NCI-H2081 treated with DMSO at 0.1 percent for 48 hours (cell line): ENCODE measurements at places on chromosomes 7 and 10.

- DNase-seq: no peak
Observed at GRCh38 chr7:20543500-20543899, 72.0 kb upstream of the ABCB5 start.

- no peak for DNase-seq
Observed at GRCh38 chr10:5817322-5818047, 4.3 kb upstream of the GDI2 start.

DNA sequence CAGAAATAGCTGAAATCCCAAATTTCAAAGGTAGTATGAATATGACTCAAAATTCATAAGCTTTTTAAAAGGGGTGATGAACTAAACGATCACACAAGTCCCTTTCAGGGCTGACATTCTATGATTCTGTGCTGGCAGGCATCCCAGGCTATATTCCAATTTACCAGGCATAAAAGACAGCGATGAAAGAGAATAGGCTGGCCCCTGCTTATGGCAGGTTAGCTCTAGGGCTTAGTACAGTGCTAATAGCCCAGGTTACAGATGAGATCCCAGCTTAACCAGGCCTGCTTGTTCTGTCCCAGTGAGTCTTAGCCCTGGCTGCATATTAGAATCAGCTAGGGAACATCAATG is 56.4 kb downstream of the CDHR3 start:
- no peak for DNase-seq

GRCh38 chr7:17934612-17935240 is 5.6 kb downstream of the SNX13 start:
- DNase-seq: no peak

GRCh38 chr10:31759799-31760626 is 168.6 kb downstream of the ARHGAP12 start:
- DNase-seq: peak; percentile 91

DNA sequence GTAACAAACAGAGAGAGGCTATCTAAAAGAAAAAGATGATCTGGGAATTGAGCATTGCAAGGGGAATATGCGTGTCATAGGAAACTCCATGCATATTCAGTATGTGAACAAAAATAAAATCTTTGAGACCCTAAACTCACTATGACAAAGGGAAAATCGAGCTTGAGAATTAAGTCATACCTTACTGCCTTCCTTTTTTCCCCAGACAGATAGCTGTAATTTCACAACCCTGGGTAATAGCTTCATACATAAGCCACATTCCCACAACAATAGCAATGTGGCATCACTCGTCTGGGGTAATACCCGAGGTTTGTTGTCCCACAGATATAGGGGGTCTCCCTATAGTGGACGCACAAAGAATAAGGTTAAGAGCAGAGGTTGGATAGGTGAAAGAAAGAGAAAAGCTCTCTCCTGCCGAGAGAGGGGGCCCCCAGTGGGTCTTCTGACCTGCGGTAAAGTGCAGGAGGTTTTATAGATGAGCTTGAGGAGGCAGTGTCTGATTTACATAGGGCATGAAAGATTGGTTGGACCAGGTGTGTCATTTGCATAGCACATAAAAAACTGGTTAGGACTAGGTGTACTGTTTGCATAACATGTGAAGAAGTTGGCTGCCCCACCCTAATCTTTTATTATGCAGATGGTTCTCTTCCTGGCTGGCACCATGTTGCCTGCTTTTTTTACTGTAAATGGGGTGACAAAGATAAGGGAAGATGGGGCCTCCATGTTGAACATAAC is 11.6 kb downstream of the CYP3A43 start:
- peak; percentile 80 for DNase-seq

DNA sequence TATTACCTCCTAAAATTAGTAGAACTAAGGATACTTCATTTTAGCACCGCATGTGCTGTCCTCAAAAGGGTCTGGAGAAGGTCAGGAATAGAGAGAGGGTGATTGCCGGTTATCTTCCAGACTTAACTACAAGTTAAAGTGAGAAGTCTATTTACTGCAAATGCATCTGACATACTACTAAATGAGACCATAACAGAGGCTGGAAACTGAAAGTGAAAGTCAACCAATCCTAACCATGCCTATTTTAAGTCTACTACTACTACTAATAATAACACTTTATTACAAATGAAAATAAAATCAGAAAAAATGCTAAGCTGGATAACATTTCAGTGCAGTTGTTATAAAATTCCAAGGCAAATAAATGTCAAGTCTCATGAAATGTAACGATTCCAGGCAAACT is 244.7 kb downstream of the KIF20B start:
- DNase-seq: no peak

GRCh38 chr10:50540069-50540825 is 83.5 kb downstream of the SGMS1 start:
- no peak for DNase-seq

GRCh38 chr10:80436446-80437098 is 17.5 kb upstream of the TSPAN14 start:
- DNase-seq: no peak

GRCh38 chr10:127370601-127371000 is 174.2 kb upstream of the INSYN2A start:
- no peak for DNase-seq

GRCh38 chr7:19663816-19664462 is 44.9 kb downstream of the POLR1F start:
- peak; percentile 74 for DNase-seq
